ENCODE measurements at places on chromosomes 13 and 19. TPM values are rescaled to one million over a fixed set of nuclear protein-coding genes. Genes with fewer than 3 reads are reported as not detected.
A peak's percentile ranks its signal among the peaks of the same experiment; 100 is the strongest.

GRCh38 chr13:80873589-80873988 is 532.7 kb upstream of the SPRY2 start:
- no peak for DNase-seq

GRCh38 chr13:31138515-31138914 is 23.2 kb downstream of the HSPH1 start:
- no peak for DNase-seq

- no peak for DNase-seq
Observed at GRCh38 chr13:27341616-27342015, 71.0 kb downstream of the RASL11A start.

DNA sequence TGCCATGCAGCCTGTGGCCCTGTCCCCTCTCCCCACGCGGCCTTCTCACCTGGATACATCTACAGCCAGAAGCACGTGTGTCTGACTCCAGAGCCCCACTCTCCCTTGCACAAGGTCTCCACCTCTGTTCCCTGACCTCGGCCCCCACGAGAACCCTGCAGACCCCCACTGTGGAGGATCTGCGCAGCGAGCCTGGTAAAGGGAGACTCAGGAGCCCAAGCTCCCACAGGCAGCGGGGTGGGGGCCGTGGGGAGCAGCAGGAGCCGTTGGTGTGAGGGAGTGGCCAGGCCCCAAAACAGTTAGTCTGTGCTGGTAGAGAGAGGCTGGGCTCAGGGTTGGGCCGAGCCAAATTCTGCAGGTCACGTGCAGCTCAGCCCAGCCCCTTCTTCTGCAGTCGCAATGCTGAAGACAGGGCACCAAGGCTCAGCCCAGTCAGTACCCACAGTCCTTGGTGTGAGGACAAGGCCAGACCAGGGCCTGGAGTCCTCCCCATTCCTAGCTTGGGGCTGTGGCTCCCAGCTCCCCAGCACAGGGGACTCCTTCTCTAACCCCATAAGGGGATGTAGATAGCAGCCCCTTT is 28.7 kb upstream of the SLC7A10 start:
- DNase-seq: no peak

DNA sequence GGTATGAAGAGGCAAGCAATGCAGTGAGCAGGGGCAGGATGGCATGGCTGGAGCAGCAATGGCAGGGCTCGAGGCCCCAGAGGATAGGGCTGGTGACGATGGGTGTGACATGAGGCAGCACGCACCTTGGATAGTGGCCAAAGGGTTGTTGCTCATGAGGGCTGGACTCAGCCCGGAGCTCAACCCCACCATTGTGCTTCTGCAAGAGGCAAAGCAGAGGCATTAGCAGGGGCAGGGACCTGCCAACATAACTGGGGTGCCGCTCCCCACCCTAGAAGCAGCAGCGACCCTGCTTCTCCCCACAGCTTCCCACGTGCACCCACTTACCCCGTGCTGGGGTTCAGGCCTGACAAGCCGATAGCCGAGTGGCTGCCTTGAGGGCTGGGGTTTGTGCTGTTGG is 15.8 kb downstream of the ZNF574 start:
- DNase-seq: no peak

- DNase-seq: peak; percentile 57
Observed at GRCh38 chr19:46739290-46739771, 6.5 kb upstream of the FKRP start.

DNA sequence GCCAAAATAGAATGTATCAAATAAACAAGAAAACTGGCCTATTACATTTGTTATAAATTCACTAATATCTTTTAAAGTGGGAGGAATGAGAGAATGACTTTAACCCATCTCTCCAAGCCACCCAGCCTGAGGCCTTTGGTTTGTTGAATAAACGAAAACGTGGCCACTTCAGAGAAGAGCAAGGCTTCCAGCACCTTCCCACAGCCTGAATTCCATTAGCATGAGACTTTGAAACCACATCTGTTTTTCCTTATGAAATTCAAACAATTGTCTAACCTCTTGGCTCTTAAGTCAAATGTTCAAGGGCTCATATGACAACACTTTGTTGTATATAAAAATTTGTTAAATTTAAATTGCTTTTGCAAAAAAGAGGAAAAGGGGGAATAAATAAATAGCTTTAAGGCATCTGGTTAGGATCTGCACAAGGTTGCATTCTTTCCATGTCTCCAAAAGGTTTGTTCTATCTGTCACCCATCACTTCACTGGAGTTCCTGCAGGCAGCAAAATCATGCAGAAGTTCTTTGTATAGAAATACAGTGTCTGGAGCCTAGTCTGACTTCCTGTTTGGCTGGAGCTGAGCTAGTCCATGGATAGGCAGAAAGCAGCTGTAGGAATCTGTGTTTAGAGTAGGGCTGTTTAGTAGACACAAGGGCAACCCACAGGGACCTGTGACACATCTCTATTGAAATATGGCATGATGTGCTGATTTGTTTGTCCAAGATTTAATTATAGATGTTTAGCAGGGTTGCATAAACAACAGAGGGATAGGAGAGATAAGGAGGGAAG is 502.3 kb downstream of the KCTD12 start:
- peak; percentile 97 for DNase-seq

GRCh38 chr13:41905600-41906254 is 55.2 kb downstream of the VWA8 start:
- DNase-seq: no peak

GRCh38 chr13:36606060-36606459 is 67.8 kb upstream of the SERTM1 start:
- DNase-seq: no peak

GRCh38 chr13:33610438-33611120 is 207.4 kb upstream of the RFC3 start:
- DNase-seq: peak; percentile 55

- DNase-seq: no peak
Observed at GRCh38 chr13:42762917-42763316, 18.5 kb upstream of the FAM216B start.

GRCh38 chr19:54282686-54283470 is 2.0 kb upstream of the LILRB2 start:
- DNase-seq: no peak

DNA sequence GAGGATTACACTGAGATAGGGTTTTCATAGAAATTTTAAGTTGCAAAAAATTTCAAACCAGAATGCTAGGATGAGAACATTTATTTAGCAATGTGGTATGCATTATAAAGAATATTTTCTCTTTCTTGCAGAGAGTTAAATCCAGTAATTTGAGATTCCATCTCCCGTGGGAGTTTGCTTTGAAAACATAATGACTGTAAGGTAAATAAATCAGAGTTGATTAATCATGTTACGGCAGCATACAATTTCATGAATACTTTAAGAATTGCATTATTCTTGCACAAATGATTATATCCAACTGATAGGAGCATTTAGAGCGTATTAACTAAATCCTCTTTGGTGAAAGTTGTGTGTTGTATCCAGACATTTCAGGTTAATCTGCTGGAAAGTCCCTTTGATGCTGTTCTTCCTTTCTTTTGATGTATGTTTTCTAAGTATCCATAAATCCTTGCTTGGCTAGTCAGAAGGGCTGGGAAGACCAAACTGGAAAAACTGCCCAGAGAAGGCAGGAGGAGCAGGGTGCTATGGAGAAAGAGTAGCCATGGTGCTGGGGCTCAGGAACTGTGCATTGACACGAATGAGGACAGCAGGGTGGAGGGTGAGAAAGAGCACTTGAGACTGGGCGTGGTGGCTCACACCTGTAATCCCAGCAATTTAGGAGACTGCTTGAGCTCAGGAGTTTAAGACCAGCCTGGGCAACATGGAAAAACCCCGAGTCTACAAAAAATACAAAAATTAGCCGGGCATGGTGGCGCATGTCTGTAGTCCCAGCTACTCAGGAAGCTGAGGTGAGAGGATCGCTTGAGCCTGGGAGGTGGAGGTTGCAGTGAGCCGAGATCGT is 4.8 kb upstream of the GJA3 start:
- no peak for DNase-seq

RNF126 gene
- total RNA-seq: 13.2 TPM

IGSF23 gene
- not detected for total RNA-seq

PTGER1 gene
- total RNA-seq: 0.09 TPM

TNNT1 gene
- 387 TPM for total RNA-seq
